ENCODE measurements at places on chromosomes 13 and 19.
A peak's percentile ranks its signal among the peaks of the same experiment; 100 is the strongest.

GRCh38 chr13:24997367-24997967 is 98.5 kb upstream of the PABPC3 start:
- DNase-seq: peak; percentile 22

GRCh38 chr13:88461272-88462009 is 790.3 kb downstream of the SLITRK5 start:
- DNase-seq: no peak

DNA sequence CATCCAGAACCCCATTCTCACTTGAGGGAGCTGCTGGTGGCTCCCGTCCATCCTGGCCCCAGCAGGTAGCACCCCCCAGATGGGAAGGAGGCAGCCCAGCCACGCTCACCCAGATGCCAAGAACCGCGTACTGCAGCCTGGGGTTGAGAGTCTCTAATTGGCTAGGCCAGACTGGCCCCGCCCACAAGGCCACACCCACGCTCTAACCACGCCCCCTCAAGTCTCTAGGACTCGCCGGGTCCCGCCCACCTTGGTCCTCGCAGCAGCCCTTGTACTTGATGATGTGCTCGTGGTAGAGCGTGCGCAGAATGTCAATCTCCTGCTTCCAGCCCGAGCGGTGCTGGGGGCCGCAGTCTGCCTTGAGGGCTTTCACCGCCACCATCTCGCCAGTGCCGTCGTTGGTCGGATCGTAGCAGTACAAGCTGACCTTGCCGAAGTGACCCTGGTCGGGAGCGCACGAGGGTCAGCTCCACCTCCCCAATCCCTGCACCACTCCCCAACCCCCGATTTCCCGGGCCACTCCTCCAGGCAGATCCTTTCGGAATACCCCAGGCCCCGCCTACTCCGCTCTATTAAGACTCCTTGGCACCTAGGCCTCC is 14.5 kb upstream of the ICAM3 start:
- DNase-seq: peak; percentile 37

GRCh38 chr13:67971291-67971690 is 741.2 kb upstream of the PCDH9 start:
- no peak for DNase-seq

GRCh38 chr19:11209839-11210655 is 12.7 kb upstream of the KANK2 start:
- DNase-seq: no peak

GRCh38 chr13:43478211-43478610 is 308.6 kb downstream of the ENOX1 start:
- DNase-seq: no peak

- DNase-seq: no peak
Observed at GRCh38 chr13:42108217-42108616, 59.8 kb downstream of the DGKH start.

- DNase-seq: no peak
Observed at GRCh38 chr13:86098511-86098910, 299.3 kb upstream of the SLITRK6 start.

- DNase-seq: no peak
Observed at GRCh38 chr19:16442386-16443276, 29.1 kb downstream of the EPS15L1 start.

GRCh38 chr13:108752276-108752675 is 122.9 kb downstream of the MYO16 start:
- DNase-seq: no peak

DNA sequence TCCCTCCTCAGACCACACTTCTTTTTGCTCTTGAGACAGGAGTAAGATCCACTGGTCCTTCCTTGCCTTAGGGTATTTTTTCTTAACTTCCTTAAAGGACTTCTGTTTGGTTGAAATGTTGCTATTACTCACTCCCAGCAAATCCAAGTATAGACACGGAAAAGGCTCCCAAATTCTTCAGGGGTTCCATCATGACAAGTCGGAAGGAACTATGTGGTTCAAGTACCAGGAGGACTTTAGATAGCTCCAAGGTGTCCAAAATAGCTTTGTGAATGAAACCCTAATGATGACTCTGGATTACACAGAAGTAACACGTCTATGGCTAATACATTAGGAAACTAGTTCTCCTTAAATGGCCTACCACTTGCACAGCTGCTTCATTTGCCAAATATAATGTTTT is 238.7 kb downstream of the KCTD12 start:
- no peak for DNase-seq

- no peak for DNase-seq
Observed at GRCh38 chr13:43266936-43267615, 243.7 kb downstream of the DNAJC15 start.

GRCh38 chr13:113663934-113664333 is 3.1 kb upstream of the GRK1 start:
- no peak for DNase-seq

DNA sequence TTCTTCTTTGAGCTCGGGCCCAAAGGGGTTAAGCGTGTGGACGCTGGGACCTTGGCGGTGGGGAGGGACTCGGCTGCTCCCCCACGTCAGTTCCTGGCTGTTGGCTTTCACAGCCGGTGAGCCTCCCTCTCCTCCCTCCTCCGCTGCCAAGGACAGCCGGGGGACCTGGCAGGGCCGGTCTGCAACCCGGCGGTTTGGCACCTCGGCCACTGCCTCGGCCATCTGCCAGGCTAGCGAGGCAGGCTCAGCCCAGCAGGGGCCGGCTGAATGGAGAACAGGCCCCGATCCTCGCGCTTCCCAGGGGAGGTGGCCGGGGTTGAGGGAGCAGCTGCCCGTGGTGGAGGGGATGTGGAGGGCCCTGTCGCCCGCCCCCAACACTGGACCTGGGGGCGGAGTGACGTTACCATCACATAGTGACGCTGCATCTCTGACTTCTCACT is 5.0 kb downstream of the TLE5 start:
- peak; percentile 29 for DNase-seq

DNA sequence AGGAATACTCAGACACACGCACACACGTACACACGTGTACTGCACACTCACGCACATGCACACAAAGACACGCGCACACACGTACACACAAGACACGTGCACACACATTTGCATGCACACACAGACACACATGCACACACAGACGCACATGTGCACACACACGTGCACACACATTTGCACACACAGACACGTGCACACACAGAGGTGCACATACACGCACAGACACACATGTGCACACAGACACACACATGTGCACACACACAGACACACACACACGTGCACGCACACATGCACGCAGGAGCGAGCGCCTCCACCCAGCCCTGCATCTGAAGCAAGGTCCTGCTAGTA is 81.1 kb downstream of the GADD45B start:
- no peak for DNase-seq

GRCh38 chr13:85099245-85099644 is 700.0 kb downstream of the SLITRK6 start:
- DNase-seq: no peak

- DNase-seq: no peak
Observed at GRCh38 chr13:34864671-34865070, 77.4 kb upstream of the NBEA start.

GRCh38 chr19:49438261-49438660 is 3.1 kb downstream of the SLC17A7 start:
- DNase-seq: no peak

- no peak for DNase-seq
Observed at GRCh38 chr13:29957320-29957719, 106.9 kb upstream of the UBL3 start.

- DNase-seq: no peak
Observed at GRCh38 chr13:112131081-112131712, 64.2 kb downstream of the SOX1 start.

- DNase-seq: peak; percentile 12
Observed at GRCh38 chr13:91381371-91381770, 17.1 kb upstream of the GPC5 start.

- no peak for DNase-seq
Observed at GRCh38 chr13:64054321-64054720, 2638.7 kb upstream of the PCDH20 start.

DNA sequence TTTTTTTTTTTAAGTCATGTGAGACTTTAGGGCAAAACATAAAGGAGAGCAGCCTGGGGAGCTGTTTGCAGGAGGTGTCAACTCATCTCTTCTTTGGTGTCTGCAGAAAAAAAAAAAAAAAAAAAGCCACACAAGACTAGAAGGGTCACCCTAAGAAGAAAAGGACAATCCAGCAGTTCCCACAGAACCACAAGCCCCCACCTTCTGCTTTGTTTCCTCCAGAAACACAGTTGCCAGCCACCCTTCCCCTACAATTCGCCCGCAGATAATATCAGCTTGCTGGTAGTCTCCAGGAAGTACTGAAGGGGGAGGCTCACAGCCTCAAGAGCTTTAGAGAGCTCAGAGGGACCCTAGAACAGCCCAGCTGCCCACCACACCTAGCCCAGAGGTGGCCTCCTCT is 22.3 kb upstream of the ZBTB7A start:
- no peak for DNase-seq

- DNase-seq: peak; percentile 20
Observed at GRCh38 chr13:87827479-87827878, 156.3 kb downstream of the SLITRK5 start.

GRCh38 chr19:1751367-1752008 is 1.8 kb upstream of the ONECUT3 start:
- no peak for DNase-seq

DNA sequence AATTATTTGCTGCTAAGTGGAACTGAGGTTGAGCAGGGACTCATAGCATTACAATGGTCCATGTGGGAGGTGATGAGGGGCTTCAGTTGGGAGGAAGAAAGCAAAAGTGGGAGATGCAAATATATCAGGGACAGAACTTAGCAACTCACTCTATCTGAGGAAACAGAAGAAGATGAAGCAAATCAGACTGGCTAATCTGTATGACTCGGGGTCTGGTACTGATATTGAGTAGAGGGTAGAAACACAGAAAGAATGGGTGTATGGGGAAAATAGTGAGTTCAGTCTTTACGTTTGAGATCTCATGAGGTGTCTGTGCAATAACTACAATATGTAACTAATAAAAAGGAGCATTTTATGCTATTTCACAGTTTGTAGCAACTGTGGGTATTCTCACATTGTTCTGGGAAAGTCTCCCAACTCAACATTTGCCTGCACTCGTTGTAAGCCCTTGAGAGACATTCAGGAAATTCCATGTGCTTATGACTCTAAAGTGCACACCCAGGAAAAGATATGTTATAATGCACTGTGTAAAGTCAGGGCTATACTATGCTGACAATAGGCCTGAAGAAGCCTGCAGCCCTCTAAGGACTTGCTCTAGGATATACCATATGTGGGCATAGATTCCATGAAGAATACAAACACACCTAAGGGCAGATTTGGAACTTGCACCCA is 183.5 kb downstream of the SPRY2 start:
- DNase-seq: peak; percentile 55

- no peak for DNase-seq
Observed at GRCh38 chr19:31099515-31100205, 249.6 kb downstream of the TSHZ3 start.

DNA sequence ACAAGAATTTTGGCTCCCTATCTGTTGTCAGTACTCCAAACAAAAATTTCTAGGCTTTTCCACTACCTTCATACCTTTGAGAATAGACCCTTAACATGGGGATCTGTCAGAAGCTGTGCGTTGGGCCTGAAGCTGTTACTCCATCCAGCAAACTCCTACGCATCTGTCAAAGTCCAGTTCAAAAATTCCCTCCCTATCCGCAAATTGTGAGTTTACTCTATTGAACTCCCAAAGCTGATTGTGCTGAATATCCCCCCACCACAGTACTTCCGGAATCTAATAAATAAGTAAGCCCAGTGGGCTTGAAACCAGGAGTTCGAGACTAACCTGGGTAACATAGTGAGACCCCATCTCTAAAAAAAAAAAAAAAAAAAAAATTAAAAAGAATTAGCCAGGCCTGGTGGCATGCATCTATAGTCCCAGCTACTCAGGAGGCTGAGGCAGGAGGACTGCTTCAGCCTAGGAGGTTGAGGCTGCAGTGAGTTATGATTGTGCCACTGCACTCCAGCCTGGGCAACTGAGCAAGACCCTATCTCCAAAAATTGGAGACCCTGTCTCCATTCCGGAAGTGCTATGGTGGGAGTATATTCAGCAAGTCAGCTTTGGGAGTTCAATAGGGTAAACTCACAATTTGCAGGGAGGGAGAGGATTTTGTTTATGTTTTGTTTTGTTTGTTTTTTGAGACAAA is 930 bp upstream of the FBN3 start:
- DNase-seq: no peak

DNA sequence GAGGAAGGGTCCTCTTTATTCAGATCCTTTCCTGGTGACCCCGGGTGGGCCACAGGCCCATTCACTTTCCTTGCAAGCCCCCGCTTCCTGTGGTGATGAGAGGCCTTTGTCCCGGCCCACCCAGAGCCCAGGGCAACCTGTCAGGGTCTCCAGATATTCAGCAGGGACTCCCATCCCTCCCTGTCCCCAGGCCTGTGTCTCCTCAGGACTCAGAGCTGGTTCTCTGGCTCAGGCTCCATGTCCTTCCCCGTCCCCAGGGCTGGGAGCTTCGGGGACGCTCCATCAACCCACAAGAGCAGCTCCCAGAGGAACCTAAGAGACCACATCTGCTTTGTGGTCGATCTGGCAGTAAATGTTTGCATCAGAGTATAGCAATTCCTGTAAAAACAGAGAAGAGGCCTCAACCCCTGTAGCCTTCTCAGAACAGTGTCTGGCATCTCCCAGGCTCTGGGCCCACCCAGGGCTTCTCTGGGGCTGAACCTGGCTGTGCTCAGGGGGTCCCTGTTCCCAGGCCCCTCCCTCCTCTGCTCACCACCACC is 7.8 kb downstream of the CEACAM4 start:
- no peak for DNase-seq

- DNase-seq: no peak
Observed at GRCh38 chr19:41575998-41576397, at the start of gene CEACAM21. Gene CEACAM21 (plus strand): TSS chr19:41576166. CDS start chr19:41576275, 109 bp downstream.

DNA sequence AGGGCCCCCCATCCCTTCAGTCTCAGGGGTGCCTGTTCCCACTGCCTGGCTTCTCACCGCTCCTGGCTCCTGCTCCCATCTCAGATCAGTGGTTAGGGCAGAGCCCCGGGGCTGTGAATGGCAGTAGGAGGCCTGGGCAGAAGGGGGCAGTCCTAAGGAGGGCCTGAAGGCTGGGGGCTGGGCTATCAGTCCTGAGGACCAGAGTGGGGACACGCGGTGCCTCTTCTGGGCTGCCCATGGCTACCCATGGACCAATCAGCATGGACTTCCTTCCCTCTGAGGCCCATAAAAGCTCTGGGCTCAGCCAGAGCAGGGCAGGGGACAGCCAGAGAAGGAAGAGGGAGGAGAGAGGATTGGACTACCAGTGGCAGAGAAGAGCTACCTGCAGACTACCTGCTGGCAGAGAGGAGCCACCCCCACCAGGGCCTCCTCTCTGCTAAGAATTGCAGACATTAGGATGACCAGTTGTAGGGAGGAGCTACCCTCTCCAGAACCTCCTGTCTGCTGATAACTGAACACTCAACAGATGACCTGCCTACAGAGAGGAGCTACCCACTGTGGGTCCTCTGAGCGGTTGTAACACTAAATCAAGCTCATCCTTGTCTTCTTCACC is 12.1 kb upstream of the UBE2S start:
- DNase-seq: no peak

GRCh38 chr19:27892500-27892899 is 1320.5 kb downstream of the UQCRFS1 start:
- no peak for DNase-seq

- DNase-seq: no peak
Observed at GRCh38 chr13:33347861-33348260, 62.3 kb upstream of the STARD13 start.

- no peak for DNase-seq
Observed at GRCh38 chr13:28464861-28465460, 30.0 kb downstream of the FLT1 start.

GRCh38 chr19:39126312-39127187 is 964 bp downstream of the PAK4 start:
- DNase-seq: peak; percentile 44

GRCh38 chr13:72839831-72840426 is 58.0 kb downstream of the PIBF1 start:
- peak; percentile 56 for DNase-seq
